ENCODE measurements at places on chromosomes 2 and 18.

GRCh38 chr18:12911025-12911928 is 27.2 kb upstream of the PTPN2 start:
- peak; percentile 31 for DNase-seq

DNA sequence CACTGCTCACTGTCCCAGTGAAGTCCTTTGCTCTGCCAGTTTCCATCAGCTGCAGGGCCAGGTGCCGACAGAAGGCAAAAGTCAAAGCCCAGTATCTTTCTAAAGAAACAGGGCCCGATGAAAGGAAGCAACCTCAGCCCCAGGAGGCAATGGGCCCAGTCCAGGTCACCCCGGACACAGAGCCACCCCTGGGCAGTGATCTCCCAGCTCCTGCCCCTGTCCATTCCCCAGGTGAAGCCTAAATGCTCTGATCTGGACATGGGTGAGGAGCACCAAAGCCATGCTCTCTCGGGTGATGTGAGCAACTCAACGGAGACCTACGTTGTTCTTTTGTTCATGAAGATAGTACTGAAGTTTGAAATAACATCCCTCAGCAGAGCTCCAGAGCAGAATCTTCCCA is 61.6 kb downstream of the HDAC4 start:
- no peak for DNase-seq

DNA sequence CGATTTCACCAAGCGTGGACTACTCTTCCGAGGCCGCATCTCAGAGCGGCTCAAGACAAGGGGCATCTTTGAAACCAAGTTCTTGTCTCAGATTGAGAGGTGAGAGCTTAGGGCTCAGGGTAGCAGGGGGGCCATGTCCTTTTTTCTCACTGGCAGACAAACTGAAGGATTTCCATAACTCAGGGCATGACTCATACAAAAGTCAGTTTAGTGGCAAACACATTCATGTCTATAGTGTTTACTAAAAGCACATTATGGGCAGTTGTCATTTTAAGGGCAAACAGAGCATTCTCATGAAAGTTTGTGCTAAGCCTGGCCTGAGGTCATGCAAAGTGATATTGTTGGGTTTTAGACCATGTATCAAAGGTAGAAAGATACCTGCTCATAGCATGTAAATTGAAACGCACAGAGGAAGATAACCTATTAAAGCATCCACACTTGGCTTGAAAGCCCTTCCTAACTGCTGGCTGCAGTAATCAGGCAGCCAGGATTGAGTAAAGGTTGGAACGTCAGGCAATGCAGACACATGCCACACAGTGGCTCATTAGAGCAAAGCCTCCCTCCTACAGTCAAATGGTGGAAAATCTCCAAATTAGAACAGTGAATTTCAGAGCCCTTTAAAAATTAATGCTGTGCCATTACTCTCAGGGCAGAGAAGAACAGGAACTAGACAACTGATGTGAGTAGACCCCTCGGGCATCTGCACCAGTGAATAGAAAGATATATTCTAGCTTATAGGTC is 54.2 kb downstream of the HK2 start:
- DNase-seq, result no peak

GRCh38 chr2:16005816-16006536 is 65.6 kb downstream of the MYCN start:
- no peak for DNase-seq

DNA sequence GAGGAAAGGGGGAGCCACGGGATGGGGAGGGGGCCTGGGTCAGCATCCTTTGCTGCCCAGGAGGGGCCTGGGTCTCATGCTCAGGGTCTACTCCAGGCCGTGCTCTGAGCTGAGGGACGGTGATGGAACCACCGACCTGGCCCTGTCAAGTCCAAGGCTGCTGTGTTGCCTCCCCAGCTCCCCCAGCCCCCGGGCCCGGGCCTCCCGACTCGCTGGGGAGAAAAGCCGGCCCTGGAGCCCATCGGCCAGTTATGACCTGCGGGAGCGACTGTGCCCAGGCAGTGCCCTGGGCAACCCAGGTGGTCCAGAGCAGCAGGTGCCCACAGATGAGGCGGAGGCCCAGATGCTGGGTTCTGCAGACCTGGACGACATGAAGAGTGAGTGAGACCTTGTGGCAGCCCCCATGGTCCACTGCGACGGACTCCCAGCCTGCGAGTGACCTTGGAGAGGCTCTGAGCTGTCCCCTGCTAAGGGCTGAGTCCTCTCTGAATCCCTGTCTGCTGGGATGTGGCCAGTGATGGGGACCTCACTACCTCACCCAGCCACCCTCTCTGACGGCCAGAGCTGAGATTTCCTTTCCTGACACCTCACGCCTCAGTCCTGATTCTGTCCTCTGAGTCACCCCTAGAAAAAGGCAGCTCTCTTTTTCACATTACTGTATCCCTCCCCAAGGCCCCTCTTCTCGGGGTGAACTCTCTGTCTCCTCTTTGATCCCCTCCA is 2.7 kb downstream of the SLC4A3 start:
- DNase-seq, result no peak

- no peak for DNase-seq
These were observed 41.9 kb upstream of the PTMA start for GRCh38 chr2:231666171-231667095.

GRCh38 chr2:32249731-32250236 is 14.9 kb downstream of the NLRC4 start:
- no peak for DNase-seq

GRCh38 chr2:66101206-66101605 is 333.7 kb upstream of the MEIS1 start:
- DNase-seq, result no peak

GRCh38 chr2:99776206-99776905 is 286.5 kb upstream of the REV1 start:
- no peak for DNase-seq

- DNase-seq, result no peak
These were observed 2.5 kb upstream of the HS6ST1 start for GRCh38 chr2:128320906-128321771.

DNA sequence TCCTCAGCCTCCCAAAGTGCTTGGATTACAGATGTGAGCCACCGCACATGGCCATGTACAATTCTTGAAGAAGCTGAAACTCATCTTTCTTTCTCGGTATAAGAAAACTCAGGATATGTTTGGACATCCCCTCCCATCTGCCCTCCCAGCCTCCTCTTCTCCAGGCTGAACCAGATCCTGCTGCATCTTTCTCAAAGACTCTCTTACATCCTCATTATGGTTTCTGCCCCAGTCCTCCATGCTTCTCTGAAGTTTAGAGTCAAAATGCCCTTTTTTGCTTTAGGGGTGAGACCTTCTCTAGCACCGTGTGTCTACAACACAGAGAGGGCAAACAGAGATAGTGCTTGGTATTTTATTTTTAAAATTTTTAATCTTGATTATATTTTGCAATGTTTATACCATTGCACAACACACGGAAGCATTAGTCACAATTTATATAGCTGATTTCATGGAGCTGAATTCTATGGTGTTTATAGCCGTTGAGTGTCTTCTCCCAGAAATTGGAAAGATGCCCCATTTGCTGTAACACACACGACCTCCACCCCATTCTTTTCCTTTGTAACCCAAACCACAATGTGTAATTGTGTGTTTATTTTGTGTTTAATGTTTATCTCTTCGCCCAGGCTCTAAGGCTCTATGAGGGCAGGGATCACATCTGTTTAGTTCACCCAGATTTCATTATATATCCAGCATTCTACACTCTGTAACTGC is 206.0 kb upstream of the TNP1 start:
- DNase-seq, result no peak

DNA sequence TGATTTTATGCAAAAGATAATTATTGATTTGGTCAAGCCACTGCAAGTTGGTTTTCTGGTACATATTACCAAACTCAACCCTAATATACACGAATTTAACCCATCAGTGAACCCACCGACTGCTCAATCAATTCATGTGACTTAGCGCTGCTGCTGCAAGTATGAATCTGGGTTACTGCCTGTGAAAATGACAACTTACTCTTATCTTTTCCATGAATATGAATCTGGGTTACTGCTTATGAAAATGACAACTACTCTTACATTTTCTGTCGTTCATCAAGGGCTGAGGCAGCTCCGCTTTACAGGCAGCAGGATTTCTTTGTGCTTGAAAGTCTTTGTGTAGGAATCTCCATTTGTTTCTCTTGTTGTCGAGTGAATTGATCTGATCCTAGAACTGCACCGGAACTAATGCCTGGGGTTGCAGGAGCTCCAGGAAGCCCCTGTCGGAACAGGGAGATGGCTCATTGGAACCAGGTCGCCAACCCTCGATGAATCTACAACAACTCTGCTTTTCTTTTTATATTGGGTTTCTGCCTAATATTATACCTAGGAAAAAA is 22.1 kb upstream of the ALKAL2 start:
- no peak for DNase-seq

GRCh38 chr2:146385031-146385430 is 1459.8 kb upstream of the ACVR2A start:
- DNase-seq, result no peak

DNA sequence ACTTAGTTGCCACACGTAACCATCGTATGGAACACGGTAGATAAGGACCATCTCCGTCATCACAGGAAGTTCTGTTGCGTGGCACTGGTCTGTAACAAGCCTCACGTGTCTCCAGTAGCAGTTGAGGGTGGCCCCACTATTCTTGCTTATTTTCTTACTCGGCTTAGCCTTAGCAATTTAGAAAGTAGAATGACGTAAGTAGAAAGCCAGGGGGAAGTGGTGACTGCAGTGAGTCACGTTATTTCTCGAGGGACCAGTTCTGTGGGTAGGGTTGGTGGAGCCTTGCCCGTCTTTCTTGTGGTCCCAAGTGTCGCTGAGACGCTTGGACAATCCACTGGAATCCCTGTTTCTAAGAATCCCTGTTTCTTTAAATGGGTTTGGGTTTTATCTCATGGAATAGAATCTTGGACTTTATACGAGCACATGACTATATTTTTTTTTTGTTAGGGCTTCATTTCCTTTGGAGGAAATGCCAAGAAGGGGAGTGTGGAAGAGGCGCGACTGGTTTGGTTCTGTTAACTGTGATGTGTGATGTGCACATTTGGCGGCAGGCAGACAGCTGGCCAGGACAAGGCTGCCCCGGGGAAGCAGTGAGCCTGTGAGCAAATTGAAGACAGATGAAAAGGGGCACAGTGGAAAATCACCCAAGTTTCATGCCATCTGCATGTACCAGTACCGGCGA is 96.2 kb downstream of the CABLES1 start:
- DNase-seq, result peak; percentile 73

- no peak for DNase-seq
These were observed 133.0 kb upstream of the TLK1 start for GRCh38 chr2:171293661-171294060.

- no peak for DNase-seq
These were observed 4.7 kb upstream of the TEX261 start for GRCh38 chr2:70999362-70999761.

DNA sequence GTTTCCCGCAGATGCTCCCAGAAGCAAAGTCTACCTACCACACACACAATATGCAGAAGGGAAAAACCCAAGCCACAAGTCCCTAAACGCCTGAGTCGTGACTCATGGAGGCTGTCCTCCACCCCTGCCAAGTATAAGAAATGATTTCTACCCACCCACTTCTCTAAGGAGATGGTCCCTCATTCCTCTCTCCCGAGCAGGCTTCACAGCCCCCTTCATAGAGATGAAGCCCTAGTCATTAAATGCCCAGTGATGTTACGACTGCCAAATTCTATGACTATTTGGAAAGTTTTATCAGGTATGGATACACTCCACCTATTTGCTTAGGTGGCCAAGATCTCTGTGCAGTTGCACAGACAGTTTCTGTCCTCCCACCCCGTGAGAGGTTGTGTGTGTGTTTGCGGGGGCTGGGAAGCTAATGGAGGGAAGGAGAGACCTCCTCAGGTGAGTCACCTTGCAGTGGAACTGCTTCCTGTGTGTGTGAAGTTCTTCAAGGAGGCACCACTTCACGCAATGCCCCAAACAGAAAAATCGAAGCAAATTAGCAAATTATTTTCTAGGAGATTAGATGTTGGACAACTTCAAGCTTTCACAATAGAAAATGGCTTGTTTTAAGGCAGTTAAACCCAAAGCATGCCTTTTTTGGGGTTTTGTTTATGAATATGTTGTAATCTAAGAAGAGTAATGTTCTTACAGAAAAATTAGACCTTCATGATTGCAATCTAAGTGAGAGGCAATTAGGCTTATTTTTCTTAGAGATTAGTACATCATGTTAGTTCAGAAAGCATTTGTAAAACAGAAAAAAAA is 175.2 kb downstream of the TGIF1 start:
- peak; percentile 72 for DNase-seq

DNA sequence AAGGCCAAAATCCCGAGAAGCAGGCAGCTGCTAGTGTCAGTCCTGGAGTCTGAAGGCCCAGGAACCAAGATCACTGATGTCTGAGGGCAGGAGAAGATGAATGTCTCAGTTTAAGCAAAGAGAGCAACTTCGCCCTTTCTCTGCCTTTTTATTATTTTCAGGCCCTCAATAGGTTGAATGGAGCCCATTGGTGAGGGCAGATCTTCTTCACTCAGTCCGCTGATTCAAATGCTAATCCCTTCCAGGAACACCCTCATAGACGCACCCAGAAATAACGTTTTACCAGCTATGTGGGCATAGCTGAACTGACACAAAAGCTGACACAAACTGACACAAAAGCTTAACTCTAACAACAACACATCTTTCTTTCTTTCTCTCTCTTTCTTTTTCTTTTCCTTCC is 78.0 kb upstream of the KCNJ3 start:
- no peak for DNase-seq

GRCh38 chr2:128622371-128622770 is 303.7 kb upstream of the HS6ST1 start:
- DNase-seq, result no peak

DNA sequence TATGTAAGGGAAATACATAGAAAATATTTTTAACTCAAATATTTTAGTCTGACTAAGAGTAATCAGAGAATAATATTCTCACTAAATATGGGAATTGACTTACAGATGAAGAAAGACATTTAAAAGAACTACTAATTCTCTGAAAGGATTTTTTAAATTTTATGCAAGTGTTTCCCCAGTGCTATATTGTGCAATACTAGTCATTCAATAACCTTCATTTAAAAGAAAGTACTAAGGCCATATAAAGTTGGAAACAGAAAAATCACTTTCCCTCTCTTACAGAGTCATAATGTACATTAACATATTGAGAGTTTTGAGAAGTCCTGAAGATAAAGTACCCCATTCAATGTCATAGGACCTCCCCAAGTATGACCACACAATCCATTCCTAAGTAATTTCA is 584.6 kb upstream of the ACVR2A start:
- DNase-seq, result no peak

GRCh38 chr2:11056614-11057013 is 98.7 kb upstream of the SLC66A3 start:
- no peak for DNase-seq

DNA sequence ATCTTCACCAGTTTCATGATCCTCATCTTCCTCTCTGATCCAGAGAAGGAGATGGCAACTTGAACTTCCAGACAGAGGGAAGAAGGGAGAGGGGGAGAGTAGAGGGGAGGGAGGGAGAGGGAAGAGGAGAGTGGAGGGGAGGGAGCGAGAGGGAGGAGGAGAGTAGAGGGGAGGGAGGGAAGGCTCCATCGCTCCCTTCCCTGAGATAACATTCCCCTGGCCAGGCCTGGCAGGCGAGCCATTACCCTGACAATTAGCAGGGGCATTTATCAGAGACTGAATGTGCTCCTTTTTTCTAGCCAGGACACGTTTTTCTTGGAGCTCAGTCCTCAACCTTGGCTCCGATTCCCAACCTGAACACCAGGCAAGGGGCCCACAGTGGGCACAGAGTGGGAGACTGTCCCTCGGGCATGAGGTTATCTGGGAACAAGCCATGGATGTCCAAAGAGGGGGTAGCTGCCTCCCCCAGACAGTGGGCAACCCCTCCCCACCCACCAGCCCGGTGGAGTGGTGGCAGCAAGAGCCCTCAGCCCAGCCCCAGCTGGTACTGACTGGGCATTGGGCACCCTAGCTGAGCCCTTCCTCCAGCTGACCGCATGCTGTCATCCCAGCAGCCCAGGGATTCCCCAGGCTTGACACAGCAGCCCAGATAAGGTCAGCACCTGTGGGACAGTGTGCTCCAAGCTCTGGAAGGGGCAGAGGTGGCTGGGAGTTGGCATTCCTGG is 81.8 kb downstream of the TNS1 start:
- no peak for DNase-seq
